ENCODE measurements at places on chromosomes 11 and 22. TPM values are rescaled to one million over a fixed set of nuclear protein-coding genes. Genes with fewer than 3 reads are reported as not detected.
A peak's percentile ranks its signal among the peaks of the same experiment; 100 is the strongest.

DNA sequence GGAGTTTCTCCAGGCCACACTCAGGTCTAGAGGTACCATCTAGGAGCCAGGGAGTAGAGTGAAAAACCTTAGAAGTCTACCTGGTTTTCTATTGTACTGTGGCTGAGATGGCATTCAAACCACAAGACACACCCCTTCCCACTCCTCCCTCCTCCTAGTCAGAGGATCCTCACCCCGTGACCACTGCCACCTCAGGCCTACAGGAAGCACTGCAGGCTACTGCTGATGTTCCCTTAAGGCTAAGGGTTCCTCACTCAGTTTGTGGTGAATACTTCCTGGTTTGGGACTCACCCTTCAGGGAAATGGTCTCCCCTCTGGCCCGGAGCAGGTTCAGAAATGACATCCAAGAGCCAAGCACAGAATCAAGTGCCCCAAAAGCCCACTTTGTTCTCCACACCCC lies 1293.9 kb downstream of the JRKL start:
- DNase-seq = no peak

- DNase-seq = no peak
Observed at GRCh38 chr11:119952441-119952840, 185.5 kb downstream of the TRIM29 start.

DNA sequence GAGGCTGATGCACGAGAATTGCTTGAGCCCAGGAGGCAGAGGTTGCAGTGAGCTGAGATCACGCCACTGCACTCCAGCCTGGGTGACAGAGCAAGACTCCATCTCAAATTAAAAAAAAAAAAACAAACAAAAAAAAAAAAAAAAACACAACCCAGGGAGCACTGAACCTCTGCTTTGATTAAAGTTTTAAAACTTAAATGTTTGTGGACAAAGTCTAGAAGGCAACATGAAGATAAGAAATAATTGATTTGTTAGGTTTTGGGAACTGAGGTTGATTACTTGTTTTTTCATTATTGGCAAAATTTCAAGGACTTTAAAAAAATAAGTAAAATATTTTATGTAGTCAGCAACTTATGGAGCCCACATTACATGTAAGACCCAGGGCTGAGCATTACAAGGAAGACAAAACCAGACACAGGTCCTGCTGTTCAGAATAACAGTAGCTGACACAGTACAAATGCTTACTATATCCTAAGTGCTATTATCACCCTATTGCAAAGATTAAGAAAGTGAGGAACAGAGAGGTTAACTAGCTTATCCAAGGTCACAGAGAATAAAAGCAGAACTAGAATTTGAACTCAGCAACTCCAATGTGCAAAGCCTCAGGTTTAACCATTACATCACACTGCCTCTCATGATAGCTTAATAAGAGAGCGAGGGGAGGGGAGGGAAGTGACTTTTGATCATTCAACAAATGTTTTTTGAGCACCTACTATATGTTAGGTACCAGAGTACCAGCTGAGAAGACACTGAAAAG lies 2.3 kb upstream of the CRY2 start:
- no peak for DNase-seq

DNA sequence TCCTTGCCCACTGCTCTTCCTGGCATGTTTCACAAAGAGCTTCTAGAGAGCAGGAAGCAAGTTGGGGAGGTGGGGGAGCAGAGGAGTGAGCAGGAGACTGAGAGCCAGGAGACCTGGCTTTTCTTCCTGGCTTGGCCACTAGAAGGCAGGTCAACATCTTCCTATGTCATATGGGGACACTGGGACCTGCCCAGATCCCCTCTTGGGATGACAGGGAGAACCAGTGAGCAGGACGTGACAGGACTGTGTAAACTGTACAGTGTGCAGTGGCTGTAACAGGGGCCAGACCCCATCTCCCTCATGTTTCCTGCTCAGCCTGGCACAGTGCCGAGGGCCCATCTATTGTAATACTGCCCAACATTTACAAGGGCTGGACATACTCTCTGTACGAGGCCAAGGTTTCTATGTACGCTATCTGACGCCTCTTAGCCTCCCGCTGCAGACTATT lies 29.4 kb downstream of the GDPD5 start:
- DNase-seq = no peak

DNA sequence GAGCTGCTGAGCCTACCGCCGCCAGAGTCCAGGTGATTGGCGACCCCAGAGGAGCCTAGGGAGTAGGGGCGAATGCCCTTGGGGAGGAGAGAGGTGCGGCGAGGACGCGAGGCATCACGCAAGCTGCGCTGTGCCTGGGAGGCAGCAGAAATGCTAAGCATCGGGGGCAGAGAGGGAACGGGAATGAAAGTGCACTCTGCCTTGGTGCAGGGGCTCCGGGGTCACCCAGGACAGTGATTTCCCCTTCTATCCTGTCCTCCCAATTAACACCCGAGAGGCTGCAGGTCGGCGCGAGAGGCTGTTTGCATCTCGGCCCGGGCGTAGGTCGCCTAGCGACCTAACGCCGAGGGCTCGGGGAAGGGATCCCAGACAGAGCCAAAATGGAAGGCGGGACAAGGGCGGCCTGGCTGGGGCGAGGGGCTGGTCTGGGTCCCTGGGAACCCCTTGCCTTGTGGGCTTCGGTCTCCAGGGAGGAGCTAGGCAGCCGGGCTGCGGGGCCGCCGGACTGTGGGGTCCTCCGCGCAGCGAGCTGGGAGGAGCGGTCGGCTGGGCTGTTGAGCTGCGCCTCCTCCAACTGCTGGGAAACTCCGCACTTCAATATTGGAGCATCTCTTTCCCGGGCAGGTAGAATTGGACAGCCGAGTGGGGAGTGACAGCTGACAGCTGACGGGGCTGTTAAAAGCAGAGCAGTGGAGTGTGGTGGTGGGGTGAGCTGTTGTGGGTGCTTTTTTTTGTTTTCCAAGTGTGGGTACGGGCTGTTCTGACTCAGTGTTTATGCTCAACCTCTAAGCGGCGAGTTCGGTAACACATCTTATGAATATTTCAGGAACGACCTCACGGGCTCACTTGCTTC lies 657 bp downstream of the ELMOD1 start:
- no peak for DNase-seq

GRCh38 chr11:106473089-106473722 lies 395.7 kb downstream of the AASDHPPT start:
- no peak for DNase-seq

GRCh38 chr11:70578831-70579230 lies 180.5 kb downstream of the CTTN start:
- peak; percentile 59 for DNase-seq

Gene OR51T1
- not detected for total RNA-seq

Gene OR8A1
- not detected for total RNA-seq

Gene NFRKB
- total RNA-seq = 12.1 TPM

Gene CFAP300
- 0.38 TPM for total RNA-seq

Gene CHRM1
- total RNA-seq = not detected

Gene SYCE3
- not detected for total RNA-seq
